Sciatic nerve (tissue), 2 donors: ENCODE measurements at places on chromosomes 3 and 15. TPM values are rescaled to one million over a fixed set of nuclear protein-coding genes. Genes with fewer than 3 reads are reported as not detected.

GRCh38 chr3:156632601-156633000 is 41.8 kb upstream of the TIPARP start:
- DNase-seq: no peak

DNA sequence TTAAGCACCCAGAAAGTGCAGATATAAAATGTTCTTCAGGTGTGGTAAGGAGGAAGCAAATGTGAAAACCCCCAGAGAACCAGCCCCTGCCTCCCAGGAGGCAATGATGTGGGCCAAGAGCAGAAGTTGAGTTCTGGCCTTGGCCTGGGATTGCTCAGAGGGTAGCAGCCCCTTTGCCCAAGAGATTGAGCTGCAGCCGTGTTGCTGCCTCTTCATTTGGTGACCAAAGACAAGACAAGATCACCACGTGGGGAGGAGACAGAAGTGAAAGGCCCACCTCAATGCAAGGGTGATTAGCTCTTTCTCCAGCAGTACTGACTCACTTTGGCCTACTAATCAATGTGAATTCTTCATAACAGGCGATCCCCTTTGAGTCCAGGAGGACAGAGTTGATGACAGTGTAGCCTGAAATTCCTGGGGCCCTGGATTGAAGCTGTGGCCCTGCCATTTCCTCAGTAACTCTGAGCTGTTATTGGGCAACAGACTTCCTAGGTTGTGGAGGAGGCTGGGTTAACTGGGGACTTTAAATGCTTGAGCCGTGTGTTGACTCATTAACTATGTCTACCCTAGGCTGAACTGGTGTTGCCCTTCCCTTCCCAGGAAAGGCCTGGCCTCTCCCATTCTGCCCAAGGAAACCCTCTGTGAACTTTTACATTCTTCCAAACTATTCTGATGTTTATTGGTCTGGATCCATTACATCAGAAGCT is 86.5 kb downstream of the ST6GAL1 start:
- no peak for DNase-seq

DNA sequence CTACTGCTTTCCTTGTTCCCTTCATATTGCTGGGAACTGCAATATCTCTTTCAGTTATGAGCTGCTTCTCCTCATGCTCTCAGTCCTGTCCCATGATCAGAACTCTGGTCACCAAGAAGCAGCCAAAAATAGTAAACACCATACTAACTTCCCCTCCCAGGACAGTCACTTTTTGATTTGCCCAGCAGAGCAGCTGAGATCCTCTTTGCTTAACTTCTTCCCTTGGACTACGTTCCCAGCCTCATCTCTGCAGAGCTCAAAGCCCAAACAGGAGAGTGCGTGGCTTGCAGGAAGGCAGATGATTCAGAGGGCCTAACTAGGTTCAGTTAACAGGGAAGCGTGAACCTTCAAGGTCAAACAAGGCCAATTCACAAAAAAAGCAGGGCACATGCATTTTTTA is 153.2 kb downstream of the CTNNB1 start:
- DNase-seq: no peak

DNA sequence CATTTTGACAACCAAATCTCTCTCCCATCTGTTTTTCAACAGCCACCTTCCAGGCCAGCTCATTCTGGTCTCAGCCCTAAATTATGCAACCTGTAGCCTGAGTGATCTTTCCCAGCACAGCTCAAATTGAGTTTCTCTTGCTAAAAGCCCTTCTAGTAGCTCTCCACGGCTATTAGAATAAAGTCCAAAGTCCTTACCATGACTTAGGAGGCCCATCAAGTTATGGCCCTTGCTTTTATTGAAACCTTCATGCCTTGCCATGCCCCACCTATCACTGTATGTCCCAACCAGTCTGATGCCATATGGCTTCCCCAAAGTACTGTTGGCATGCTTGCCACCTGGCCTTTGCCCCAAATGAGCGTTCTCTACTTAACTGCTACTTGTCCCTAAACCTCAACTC is 303.5 kb upstream of the GADL1 start:
- DNase-seq: no peak

The AMT gene
- total RNA-seq: 12.4 TPM

The OR5K2 gene
- not detected for total RNA-seq

- no peak for DNase-seq
Measured at GRCh38 chr3:127784865-127785710, 37.2 kb downstream of the MGLL start.

GRCh38 chr15:56981160-56981559 is 62.7 kb downstream of the TCF12 start:
- DNase-seq: no peak

DNA sequence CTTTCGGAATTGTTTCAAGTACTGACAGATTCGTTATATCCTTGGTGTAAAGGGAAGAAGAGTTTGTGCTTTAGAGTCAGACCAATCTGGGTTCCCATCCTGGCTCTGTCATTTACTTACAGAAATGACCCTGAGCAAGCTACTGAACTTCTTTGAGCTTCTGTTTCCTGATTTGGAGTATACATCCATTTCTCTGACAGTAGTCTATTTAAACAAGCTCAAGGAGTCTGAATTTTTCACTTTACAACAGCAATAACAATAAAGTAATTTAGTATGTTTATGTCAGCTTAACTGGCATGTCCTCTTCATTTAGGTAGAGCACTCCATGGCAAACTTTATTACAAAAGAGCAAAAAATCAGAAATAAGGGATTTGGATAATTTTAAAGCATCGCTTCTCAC is 27.8 kb downstream of the FAM98B start:
- no peak for DNase-seq

DNA sequence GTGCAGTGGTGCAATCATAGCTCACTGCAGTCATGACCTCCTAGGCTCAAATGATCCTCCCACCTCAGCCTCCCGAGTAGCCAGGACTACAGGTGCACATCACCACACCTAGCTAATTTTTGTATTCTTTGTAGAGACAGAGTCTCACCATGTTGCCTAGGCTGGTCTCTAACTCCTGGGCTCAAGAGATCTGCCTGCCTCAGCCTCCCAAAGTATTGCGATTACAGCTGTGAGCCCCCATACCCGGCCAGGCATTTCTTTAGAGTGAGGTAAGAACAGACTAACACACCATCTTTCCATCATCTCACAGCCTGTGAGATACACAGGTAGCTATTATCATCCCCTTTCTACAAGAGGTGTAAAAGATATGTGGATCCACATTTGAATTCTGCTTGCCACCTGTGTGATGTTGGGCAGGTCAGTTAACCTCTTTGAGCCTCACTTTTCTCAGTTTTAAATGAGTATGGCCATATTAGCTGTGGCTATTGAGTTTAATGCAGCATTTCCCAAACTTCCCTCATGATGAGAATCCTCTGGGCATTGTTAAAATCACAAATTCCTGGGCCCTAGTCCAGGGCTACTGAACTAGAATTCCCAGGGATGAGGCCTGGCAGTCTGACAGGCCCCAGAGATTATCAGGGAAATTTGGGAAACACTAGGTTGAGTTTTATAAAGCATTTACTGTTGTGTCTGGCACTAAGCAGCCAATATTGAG is 46.0 kb downstream of the ANP32A start:
- no peak for DNase-seq

DNA sequence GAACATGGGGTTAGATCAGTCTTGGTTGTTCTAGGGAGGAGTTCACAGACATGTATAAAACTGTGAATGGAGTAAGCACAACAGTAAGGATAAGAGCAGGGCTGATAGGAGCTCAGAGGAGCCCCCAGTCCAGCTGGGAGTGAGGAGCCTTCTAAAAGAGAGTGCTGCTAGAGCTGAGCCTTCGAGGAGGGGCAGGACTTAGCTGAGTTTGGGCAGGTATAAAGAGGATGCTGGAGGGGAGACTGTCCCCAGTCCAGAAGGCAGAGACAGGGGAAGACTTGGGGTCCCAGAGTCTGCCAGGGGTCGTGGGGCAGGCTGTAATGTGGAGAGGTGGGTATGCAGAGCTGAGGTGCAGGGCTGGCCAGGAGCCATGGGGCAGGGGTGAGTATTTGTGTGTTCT is 12.1 kb downstream of the CAND2 start:
- no peak for DNase-seq

GRCh38 chr3:137163241-137163871 is 205.6 kb downstream of the IL20RB start:
- DNase-seq: no peak

The CCDC12 gene
- 40.9 TPM for total RNA-seq

DNA sequence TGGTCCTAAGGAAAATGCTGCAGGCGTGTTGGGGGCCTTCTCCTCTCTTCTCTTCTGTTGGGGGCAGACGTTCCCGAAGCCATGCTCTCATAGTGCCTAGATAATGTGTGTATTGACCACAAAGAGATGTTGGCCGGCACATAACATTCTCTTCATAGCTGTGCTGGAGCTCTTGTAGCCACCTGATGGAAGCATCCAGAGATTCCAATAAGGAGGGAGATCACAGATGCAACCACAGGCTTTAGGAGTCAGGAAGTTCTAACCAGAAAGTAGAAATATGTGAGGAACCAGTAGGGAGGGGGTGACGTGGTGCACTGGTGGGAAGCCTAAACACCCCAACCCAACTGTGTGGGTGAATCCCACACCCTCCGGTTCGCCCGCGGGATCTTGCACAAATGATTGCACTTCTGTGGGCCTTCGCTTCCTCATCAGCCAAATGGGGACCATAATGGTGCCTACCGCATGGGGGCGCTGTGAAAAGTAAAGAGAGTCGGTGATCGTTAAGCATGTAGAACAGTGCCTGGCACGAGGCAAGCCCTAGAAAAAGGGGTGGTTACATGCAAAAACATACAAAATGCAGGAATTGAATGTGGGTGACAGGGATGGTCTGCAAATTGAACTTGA is 87.8 kb downstream of the TOP2B start:
- DNase-seq: no peak

The ARHGAP31 gene
- 85.6 TPM for total RNA-seq

The GOLGA8M gene
- total RNA-seq: 16.0 TPM

- DNase-seq: no peak
Measured at GRCh38 chr3:60055765-60056164, 1005.9 kb upstream of the CFAP20DC start.

DNA sequence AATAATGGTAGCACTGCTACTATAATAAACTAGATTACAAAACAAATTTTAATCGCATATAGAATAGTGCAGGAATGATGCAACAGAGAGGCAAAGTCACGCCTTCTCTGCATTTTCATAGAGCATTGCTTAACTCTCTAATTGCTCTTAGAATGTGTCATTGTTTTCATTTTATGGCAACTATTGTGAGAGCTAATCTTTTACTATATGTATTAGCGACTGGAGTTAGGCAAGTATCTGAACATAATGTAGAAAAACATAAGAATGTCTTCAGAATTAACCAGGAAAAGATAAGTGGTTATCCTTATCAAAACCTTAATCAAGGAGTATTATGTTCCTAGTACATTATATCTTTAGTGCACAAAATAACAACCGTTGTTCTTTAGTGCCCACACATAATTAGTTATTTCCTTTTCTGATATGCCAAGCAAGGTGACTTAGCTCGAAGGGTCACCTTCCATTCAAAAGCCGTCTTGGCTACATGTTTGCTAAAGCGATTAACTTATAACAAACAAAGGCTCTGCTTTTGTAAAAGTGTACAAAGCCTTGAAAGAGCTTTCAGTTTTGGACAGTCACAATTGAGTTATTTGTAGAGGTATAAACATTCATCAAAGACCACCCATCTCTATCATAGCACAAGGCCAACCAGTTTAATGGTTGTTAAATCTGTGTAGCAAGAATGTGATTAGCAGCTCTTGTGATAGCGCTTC is 1328.9 kb downstream of the ROBO2 start:
- DNase-seq: no peak

- no peak for DNase-seq
Measured at GRCh38 chr15:100899601-100900000, 19.6 kb upstream of the LRRK1 start.

The LRRC49 gene
- total RNA-seq: 11.5 TPM

- no peak for DNase-seq
Measured at GRCh38 chr15:92733090-92733933, 77.7 kb upstream of the FAM174B start.

DNA sequence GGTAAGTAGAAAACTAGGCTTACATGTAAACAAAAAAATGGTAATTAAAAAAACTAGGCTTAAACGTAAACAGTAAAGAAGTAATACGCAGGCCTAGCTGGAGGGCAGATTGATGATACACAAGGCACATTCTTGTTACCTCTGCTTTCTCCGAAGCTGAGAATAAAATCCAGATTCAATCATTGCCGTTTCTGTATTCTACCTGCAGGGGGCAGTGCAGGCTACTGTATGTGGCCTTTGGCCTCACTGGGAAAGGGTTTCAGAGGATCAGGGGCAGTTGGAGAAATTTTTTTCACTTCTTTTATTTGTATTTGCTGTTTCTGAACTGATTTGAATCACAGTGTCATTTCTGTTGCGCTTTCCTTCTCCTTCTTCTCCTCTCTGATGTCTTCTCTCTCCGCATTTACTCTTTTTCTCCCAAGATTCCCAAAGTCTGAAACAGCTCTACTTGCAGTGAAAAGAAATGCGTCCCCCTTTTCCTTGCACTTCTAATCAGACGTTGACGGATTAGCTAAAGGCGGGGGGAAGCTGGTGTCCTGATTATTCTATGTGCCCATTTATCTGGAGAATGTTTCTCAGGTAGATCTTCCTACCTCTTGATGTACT is 67.1 kb upstream of the MCTP2 start:
- peak; percentile 77 for DNase-seq

DNA sequence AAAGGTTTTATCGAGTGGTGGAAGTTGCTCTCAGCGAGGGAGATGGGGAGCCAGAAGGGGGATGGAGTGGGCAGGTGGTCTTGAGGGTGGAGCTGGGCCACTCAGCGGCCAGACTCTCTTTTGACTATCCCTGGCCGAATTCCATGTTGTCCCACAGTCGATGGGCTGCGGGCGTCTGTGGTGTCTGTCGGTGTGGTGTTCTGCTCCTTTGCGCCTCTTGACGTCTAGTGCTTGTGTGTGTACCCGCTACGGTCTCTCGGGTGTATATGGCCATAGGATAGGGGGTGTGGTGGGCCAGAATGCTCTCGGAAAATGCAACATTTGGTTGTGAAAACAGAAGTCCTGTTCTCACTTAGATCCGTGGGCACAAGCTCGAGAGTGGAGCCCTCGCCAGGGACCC is 297.0 kb downstream of the CGGBP1 start:
- no peak for DNase-seq

- DNase-seq: no peak
Measured at GRCh38 chr3:188309437-188310269, 155.7 kb downstream of the LPP start.

The MINAR1 gene
- 0.98 TPM for total RNA-seq
